Right lung (tissue), 10 donors: ENCODE measurements at places on chromosomes 13 and 19. TPM values are rescaled to one million over a fixed set of nuclear protein-coding genes. Genes with fewer than 3 reads are reported as not detected.

Gene KIR3DL1
- polyA plus RNA-seq: 0.16 TPM

Gene GAMT
- polyA plus RNA-seq: 19.4 TPM

Gene DLEU7
- 0.35 TPM for polyA plus RNA-seq

GRCh38 chr19:47339196-47339880, 7.4 kb downstream of the C5AR2 start:
- DNase-seq: no peak

DNA sequence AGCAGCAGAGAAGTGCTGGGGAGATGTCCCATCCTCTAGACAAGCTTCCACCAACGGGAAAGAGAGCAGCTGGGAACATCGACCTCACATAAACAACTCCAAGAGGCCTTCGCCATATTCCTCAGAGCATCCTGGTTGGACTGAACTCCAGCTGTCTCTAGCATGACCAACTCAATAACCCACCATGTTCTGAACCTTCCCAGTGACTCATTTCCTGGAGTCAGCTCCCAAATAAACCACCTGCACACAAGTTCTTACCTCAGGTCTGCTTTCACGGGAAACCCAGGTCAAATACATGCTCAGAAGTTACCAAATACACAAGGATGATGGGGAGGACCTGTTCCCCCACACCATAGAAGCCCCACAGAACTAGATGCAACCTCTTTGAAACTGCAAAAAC, 878.5 kb downstream of the UQCRFS1 start:
- no peak for DNase-seq

DNA sequence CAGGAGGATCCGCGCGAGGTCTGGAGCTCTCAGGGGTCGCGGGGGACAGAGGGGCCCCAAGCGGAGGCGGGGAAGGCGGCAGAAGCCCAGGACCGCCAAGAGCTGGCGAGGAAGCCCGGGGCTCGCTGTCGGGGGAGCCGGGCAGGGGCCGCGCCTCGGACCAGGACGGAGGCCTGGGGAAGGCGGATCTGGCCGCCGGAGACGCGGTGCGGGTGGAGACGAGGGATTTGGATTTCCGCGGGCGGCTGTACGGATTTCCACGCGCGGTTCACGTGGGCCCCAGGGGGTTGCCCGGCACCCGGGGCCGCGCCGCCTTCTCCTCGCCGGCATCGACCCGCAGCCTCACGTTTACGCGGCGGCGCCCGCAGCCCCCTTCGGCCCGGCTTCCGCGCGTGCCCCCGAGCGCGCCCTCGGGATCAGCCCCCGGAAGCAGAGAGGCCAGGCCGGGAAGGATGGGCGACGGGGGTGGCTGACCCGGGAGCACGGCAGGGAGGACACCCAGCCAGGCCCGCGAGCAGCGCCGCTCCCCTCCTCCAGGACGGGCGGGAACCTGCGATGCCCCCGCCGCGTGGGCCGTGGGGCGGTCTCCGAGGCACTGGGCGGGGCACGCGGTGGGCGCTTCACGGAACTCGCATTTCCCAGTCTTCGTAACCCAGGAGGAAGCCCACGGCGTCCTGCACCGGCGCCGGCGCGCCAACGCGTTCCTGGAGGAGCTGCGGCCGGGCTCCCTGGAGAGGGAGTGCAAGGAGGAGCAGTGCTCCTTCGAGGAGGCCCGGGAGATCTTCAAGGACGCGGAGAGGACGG, 4.7 kb downstream of the F7 start:
- no peak for DNase-seq

GRCh38 chr13:37667702-37668101, 69.1 kb upstream of the POSTN start:
- no peak for DNase-seq

- DNase-seq: no peak
These were observed 23.1 kb upstream of the TNFRSF19 start for GRCh38 chr13:23547000-23547590.

GRCh38 chr13:100096526-100096925, 7.6 kb downstream of the PCCA start:
- no peak for DNase-seq

GRCh38 chr19:23328211-23328610, 67.1 kb downstream of the ZNF91 start:
- DNase-seq: no peak

DNA sequence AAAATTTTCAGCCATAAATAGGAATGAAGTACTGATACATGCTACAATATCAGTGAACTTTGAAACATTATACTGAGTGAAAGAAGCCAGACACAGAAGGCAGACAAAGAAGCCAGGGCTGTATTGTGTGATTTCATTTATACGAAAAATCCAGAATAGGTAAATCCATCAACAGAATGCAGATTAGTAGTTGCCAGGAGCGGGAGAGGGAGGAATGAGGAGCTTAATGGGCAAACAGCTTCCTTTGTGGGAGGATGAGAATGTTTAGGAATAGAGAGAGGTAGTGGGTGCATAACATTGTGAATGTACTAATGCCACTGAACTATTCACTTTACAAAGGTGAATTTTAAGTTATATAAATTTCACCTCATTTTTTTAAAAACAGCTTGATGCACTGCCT, 103.3 kb upstream of the SERTM1 start:
- DNase-seq: no peak

- peak; percentile 17 for DNase-seq
These were observed 687.8 kb downstream of the EFNB2 start for GRCh38 chr13:105847527-105848291.

GRCh38 chr13:98977568-98978265, at the start of gene DOCK9:
TSS of gene DOCK9 (minus strand) at chr13:98978064. CDS start at chr13:98977909, 155 bp downstream.
- no peak for DNase-seq

DNA sequence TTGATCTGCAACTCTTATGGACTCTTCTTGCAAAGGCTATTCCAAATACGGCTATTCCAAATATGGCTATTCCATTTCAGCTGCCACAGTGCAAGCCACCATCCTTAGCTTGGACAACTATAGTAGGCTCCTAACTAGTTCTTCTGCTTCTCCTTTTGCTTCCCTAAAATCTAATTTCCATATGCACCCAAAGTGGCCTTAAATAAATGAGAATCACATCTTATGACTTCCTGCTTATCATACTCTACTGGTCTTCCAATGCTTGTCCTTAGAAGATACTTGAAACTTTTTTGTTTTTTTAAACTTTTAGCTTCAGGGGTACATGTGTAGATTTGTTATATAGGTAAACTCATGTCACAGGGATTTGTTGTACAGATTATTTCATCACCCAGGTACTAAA, 4.9 kb downstream of the UCHL3 start:
- no peak for DNase-seq
